ENCODE measurements at places on chromosomes 3 and 15. TPM values are rescaled to one million over a fixed set of nuclear protein-coding genes. Genes with fewer than 3 reads are reported as not detected.

DNA sequence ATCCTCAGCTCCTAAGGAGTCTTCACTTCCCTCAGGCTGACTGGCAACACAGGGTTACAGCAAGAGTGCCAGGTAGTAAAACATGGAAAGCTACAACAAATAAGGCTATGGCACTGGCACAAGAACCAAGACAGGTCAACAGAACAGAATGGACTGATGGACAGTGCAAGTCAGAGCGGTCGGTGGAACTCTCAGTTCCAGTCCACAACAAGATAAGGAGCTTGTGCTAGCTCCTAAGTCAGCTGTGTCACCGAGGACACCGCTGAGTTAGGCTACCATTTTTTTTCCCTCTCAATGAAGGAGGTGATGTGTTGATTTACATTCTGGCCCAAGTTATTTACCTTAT, 55.9 kb upstream of the LIMD1 start:
- no peak for DNase-seq

DNA sequence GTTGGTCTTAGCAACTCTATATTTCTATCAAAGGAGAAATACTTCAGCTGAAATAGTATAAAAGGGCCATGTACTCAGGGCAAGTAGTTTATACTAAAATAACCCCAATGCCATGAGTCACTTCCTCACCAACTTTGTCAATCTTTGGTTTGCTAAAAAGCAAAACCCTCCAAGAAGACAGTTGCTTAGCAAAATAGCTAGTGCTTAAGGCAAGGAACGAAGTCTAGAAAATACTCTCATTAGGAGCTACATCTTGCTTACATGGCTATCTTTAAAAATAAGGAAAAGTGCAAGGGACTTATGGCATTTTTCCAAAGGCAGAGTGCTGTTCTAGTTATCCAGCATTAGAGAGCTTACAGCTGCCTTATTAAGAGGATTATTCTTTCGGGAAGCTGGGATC, 28.4 kb downstream of the P3H2 start:
- peak; percentile 58 for DNase-seq

- no peak for DNase-seq
These were observed 10.5 kb downstream of the SHF start for GRCh38 chr15:45177285-45177684.

GRCh38 chr15:67021455-67021854, 43.9 kb upstream of the SMAD3 start:
- no peak for DNase-seq

Gene ATP8B4
- 3.8 TPM for polyA plus RNA-seq

DNA sequence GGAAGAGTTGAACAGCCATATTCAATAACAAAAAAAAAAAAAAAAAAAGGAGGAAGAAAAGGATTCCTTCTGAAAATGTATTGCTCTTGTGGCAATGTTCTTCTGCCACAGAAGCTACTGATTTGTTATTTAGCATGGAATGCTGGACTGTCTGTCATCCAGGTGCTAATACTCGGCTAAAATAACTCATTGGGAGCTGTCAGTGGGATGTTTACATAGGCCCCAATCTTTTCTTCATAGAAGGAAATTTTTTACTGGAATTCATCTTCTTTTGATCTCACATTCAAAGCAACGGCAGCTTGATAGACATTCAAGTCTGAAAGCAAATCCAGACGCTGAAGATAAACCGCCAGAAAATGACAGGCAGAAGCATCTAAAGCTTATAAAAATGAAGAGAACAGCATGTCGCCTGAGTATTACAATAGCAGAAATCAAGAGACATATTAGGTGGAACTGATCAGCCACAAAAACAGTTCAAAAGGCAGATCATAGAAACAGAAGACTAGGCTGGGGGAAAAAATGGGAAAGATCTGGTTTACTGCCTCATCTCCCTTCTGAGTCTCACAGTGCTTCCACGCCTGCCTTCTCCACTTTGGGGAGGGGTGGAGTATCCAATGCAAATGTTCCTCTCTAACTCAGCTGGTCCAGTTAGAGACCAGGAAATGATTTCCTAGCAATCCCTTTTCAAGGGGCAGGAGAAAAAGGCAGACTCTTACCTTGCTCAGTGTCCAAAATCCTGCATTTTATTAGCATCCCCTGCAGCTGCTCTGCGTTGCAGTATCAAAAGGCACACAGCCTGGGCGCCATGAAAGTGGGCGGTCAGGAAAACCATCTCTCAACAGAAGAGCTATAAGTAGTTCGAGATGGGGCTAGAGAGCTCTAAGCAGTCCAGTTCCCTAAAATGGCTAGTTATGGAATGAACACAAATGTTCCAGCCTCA, 451.9 kb downstream of the FOXP1 start:
- peak; percentile 47 for DNase-seq

Gene KCNMB3
- 2.8 TPM for polyA plus RNA-seq

DNA sequence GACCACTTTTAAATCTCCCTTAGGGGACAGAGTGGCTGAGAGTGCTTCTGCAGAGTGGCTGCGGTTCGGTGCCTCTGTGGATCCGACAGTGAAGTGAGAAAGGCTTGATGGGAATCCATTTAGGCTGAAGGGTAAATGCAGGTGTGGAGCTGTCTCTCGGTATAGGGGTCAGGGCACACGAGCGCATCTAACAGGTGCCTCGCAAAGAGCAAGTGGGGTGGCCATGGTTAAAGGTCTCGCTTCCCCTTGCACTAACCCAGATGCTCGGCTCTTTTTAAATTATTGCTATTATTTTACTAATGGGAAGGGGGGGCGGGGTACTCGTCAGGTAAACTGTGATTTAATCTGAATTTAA, 598 bp upstream of the GJD2 start:
- no peak for DNase-seq

DNA sequence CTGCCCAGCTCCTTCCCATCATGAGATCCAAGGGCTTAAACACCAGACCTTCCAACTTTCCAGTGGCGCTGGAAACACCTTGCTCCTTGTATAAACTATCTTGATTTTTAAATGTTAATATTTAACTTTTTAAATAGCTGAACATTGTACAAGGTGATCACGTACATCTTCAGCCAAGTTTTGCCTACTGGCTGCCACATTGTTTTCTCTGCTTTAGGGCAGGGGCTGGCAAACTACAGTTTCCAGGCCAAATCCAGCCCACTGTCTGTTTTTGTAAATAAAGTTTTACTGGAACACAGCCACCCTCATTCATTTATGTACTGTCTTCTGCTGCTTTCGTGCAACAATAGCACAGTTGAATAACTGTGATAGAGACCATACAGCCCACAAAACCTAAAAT, 27.6 kb upstream of the FOXP1 start:
- no peak for DNase-seq

DNA sequence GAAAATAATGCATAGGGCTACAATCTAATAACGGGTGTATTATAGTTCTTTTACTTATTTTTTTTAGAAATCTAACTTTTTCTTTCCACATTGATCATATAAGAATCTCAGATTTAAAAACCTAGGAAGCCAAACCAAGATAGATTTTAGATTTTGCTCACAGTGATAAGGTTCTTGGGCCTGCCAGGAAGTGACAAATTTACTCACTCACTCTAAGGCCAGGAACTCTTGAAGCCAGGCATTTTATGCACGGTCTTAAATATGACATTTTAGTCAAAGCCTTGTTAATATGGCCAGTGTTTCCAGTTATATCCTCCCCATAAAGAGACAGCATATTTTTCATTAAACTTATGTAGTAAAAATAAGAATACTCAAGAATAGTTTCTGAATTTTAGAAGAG, 271.4 kb downstream of the SQOR start:
- no peak for DNase-seq

DNA sequence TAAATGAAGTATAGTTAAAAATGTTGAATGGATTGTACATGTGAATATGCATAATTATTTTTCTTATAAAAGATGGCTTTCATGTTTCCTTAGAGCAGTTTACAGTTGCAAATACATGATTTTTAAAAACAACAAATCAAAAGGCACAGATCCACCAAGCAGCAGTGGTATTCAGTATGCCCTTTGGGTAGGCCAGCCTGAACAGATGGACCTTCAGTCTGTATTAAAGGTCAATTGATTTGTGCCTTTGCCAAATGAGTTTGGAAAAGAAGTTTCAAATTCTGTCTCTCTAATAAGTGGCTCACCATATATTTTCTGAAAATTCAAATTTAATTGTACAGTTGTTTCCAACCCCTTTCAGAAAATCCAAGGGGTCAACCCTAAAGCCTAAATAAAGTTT, 477.1 kb downstream of the NSUN3 start:
- DNase-seq: no peak

Gene CNTN3
- polyA plus RNA-seq: 19.8 TPM

Gene CDHR4
- polyA plus RNA-seq: 0.16 TPM

Gene GPR62
- polyA plus RNA-seq: 0.71 TPM
